CD8-positive, alpha-beta memory T cell (primary cell): ENCODE measurements at places on chromosomes 16 and 17. TPM values are rescaled to one million over a fixed set of nuclear protein-coding genes. Genes with fewer than 3 reads are reported as not detected.

KRTAP4-9 gene
- total RNA-seq: not detected

WFIKKN1 gene
- total RNA-seq: 0.22 TPM

DNA sequence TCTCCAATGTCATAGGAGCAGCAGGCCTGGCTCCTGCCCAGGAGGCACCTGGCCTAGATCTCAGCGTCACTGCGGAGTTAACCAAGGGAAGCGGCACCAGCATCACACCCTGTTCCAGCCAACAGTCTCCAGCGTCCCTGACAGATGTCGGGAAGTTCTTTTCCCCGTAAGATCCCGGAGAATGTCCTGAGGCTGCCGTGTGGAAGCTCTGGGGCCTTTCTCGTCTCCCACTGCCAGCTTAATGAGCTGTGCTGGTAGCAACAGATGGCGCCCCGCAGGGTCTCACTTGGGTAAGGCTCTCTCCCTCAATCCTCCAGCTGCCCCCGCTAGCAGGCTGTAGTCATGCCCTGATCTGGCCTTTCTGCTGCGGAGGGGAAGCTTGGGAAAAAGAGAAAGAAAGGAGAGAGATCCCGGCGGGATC is 57.5 kb downstream of the MARCHF10 start:
- DNase-seq: no peak

DNA sequence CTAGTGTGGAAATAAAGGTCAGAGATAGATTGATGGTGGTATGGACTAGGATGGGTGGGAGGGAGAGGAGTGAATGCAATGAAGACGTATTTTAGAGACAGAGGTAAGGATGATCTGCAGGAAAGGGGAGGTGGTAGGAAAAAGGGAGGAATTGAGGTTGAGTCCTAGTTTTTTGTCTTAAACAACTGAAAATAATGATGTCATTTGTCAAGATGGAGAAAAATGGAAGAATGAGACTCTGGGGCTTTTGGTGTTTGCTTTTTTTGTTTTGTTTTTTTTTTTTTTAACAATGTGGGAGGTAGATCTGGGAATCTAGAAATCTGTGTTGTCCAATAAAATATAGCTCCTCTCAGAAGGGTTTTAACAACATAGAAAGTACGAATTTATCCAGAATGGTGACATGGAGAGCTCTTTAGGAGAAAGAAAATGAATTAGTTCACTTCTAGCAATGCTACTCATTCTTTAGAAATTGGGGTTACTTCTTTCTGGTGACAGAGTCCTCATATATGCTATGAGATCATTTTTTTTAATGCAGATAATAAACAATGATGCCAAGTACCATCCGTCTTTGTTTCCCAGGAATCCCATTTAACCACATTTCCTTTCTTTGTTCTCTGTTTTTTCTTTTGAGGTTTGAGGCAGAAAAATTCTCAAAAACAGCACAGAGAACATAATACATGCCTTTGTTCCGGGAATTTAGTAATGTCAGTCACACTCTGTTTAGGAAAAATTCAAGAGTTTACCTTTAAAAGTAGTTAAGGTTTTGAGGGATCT is 225.3 kb upstream of the COX10 start:
- no peak for DNase-seq

GRCh38 chr16:86919578-86920305 is 341.4 kb downstream of the FOXL1 start:
- no peak for DNase-seq

DNA sequence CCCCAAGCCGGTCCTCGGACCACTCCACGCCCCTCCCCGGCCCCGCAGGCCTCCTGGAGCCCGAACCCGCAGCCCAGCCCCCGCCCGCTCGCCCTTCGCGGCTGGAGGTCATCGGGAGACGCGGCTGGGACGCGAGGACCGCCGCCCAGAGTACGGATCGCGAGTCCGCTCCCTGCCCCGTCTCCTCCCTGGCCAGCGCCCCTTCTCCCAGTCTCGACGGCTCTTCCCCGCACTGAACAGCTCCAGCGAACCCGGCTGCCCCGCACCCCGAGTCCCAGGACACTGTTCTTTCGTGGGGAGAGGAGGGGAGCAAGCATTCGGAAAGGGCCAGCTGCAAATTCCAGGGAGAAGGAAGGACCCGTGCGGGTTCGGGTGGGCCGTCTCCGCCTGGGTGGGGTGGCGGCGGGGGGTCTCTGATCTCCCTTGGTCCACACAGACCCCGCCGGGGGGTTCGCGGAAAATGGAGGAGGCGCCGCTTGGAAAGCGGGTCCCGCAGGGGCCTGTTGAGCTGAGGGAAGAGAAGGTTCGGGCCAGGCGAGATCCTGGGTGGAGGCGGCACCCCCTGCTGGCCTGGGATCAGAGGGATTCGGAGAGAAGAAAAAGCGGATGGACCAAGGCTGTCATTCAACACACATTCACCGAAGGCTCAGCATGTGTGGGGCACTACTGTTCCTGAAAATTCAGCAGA is 632 bp upstream of the RTN4RL1 start:
- no peak for DNase-seq

- DNase-seq: no peak
Observed at GRCh38 chr17:66711881-66712321, 123.0 kb upstream of the CACNG5 start.

DNA sequence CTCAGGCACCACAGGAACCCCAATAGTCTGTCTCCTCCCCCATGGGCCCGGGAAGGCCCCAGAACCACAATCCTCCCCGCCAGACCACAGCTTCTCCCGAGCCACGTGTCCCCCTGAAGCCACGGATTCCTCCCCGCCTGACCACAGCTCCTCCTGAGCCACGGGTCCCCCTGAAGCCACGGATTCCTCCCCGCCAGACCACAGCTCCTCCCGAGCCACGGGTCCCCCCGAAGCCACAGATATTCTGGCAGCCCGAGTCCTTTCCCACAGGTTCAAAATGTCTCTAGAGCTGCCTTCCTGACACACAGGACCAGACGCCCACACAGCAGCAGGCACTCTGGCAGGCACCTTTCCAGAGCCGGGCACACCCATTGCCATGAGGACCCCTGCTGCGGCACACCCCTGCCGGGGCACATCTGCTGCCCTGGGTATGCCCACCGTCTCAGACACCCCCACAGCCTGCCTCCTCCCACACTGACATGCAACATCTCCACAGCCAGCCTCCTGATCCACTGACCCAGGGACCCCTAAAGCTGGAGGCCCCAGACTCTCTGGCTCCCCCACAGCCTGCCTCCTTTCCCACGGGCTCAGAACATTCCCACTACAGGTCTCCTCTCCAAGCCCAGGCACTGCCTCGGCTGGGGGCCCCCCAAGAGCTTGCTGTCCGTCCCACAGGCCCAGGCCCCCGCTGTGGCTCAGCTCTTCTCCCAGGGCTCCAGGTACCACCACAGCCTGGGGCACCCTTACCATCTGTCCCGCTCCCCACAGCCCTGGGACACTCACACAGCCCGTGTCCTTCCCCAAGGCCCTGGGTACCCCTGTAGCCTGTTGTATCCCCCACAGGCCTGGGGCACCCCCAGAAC is 2.2 kb downstream of the KIAA0753 start:
- DNase-seq: no peak

CDT1 gene
- 106 TPM for total RNA-seq

DNA sequence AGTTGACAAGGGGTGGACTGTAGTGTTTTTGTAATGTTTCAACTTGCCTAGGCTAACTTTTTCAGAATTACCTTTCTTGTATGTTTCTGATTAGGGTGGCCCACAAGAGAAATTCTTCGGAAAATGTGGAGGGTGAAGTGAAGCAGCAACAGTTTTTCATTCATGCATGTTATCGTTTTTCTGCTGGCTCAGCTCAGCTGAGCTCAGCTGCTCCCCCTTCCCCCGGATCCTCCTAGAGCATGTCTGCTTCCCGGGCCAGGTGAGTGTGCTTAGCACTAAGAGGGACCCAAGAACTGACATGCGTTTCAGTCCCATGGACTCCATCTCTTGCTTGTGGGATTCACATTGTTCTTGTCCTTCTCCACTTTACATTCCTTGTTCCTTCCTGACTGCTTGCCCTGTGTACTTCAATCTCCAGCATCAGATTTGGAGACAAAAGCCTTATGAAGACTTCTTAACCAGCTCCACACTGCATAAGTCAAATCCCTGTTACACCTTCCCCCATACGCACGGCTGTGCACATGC is 33.6 kb downstream of the SCPEP1 start:
- DNase-seq: no peak

KRTAP1-5 gene
- total RNA-seq: not detected

DNA sequence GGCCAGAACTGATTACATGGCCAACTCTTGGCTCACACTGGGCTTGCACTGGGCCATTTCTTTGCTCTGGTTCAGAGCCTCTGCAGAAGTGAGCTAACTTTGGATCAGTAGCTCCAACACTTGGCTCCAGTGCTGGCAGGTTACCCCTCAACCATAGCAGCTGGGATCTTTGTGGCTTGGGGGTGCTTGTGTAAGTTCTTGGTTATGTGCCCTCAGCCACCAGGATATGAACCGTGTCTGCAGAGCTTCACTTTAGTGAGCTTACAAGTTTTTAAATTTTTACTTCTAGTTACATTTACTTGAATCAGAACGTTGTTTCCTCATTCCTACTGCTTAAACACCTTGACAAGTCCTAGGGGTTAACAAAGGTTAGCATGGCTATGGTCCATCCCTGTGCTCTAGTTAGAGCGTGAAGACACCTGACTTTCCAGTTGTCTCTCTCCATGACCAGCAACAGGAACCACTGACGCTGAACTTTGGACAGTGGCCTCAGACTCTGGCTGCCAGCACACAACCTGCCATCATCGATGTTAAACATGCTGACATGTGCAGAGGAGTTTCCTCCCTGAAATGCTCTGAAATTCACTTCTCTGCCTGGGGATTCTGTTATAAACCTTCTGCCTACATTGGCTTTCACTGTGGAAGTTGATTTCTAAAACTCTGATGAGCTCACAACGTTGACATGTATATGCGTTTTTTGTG is 4.1 kb downstream of the PDF start:
- no peak for DNase-seq

RNF227 gene
- 4.8 TPM for total RNA-seq

DNA sequence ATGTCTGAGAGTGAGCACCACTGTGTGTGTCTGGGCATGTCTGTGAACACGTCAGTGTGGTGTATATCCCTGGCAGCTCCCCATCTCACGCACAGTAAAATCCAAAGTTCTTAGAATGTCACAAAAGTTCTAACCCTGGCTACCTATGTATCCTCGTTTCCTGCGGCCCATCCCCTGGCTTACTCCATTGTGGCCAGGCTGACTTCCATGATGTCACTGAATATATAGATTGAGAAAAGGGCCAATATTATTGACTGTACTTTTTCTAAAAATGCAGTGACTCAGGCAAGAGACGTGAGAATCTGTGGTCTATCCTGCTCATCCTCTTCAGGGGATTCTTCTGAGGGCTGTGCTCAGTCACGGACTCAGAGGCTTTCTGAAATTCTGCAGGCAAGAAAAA is 963 bp upstream of the METTL22 start:
- DNase-seq: no peak

PIPOX gene
- 2.2 TPM for total RNA-seq

TBC1D3K gene
- total RNA-seq: not detected

DNA sequence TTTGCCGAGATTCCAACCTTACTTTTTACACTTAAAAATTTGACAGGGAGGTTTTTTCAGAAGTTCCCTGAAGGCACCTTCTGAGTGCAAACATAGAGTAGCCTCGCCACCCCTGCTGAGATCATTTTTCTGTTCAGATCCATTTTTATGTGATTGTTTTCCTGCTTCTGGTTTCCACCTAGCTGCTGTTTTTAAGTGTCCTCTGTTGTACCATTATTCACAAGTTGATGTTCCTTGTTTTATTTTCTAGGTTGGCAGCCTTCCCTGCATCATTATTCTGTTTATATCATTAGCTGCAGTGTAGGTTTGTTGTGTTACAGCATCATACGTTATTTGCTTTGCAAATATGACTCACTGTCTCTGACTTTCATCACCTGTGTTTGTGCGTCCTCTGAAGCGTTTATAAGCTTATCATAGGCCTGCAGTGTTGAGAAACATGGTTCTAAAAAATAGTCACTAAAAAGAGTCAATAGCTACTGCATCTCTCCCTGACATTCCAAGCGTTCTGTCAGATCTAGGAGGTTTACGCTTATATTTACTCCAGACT is 116.9 kb upstream of the CLEC3A start:
- no peak for DNase-seq

DNA sequence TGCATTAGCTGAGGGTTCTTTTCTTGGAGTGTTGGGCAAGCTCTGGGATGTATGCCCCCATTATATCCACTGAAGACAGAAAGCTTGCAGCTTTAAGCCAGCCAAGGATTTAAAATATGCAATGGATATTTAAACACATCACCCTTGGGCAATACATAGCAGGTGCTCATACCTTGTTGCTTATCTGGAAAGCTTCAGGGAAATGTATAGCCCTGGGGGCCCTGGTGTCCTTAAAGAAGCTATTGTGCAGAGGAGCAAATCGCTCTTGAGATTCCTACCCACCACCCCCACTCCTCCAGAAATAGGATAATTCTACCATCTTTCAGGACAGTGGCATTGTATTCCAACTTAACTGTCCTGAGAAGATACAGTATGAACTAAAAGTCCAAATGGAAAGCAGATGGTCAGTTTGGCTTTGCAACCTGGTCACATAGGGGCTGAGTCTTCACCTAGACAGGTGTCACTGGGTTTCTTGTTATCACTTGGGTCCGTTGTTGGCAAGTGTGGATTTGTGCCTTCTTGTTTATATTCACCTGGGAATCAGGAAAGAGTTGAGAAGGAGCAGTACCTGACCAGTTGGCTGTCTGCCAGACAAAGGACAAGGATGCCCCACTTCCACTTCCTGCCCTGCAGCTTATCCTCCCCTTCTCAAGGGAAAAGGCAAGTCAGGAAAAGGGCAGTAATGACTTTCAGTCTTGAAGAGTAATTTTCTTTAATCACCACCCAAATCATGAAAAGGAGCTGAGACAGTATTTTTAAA is 3.4 kb downstream of the ANKRD40CL start:
- DNase-seq: no peak

DNA sequence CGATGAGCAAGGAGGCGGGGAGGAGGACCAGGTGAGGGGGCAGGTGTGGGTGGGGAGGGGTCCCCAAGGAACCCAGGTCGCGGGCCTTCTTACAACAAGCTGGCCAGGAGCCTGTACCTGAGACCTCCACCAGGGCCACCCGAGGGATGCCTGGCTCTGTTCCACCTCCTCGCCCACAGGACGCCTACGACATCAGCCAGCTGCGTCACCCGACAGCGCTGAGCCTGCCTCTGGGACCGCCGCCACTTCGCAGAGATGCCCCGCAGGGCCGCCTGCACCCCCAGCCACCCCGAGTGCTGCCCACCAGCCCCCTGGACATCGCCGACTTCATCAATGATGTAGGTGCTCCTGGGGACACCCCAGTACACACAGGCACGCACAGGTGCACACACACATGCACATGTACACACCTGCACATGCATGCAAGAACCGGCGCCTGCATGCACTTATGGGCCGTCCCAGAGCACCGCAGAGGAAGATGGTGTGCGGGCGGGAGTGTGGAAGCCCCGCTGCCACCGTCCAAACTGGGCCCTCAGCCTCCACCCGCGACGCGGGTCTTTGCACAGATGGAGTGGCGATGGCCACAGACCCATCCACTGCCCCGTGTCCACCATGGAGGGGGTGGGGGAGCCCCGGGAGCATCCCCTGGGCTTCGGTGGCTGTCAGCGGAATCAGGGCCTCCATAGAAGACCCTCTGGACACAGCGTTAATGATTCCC is 6.6 kb downstream of the SLC22A31 start:
- no peak for DNase-seq

CMTM3 gene
- 68.0 TPM for total RNA-seq

CHST5 gene
- total RNA-seq: not detected

PEX12 gene
- 8.3 TPM for total RNA-seq

ANKRD11 gene
- 130 TPM for total RNA-seq
